Stimulated activated CD4-positive, alpha-beta T cell treated with anti-CD3 and anti-CD28 coated beads, Interleukin-2, amount 100 ng/mL, for 4 hours (primary cell): ENCODE measurements at places on chromosomes 1 and 21.
A peak's percentile ranks its signal among the peaks of the same experiment; 100 is the strongest.

DNA sequence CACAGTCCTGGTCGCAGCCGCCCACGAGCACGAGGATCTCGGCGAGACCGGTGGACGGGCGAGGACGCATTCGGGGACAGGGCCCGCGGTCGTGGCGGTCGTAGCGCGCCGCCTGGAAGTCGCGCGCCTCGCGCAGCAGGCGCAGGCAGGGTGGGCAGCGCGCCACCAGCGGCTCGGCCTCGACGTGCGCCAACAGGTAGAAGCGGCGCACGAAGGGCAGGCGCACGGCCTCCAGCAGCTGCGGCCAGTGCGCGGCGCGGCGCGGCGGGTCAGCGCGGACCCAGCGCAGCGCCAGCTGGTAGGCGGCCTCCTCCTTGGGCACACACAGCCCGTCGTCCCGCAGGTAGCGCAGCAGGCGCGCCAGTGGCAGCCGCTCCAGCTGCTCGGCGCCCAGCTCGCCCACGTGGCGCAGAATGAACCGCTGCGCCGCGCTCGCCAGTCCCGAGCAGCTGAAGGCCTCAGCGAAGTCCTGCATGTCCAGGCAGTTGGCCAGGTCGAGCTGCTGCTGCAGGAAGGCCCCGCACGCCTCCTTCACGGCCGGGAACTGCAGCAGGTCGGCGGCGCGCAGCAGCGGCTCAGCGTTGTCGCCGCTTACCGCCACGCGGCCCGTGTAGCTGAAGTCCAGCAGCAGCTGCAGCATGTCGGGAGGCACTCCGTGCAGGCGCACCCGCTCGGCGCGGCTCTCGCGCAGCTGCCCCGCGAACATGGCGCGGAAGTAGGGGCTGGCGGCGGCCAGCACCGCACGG lies 573 bp downstream of the KLHL21 start:
- DNase-seq: no peak

DNA sequence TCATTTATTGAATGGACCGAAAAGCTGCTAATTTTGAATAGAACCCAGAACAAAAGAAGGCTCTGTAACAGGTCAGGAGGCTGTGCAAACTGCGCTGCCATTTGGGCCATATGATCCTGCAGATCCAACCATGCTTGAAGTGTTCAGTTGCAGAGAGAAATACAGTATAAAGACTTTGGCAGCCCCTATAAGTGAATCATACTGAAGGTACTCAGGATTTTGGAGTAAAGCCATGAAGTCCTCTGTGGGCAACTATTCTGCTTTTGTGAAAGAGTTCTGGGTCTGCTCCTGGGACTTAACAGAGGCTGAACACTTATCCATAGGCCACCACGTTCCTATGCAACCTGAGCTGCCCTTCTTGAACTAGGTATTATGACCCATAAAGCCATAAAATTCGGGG lies 1613.6 kb upstream of the PRMT6 start:
- DNase-seq: no peak

DNA sequence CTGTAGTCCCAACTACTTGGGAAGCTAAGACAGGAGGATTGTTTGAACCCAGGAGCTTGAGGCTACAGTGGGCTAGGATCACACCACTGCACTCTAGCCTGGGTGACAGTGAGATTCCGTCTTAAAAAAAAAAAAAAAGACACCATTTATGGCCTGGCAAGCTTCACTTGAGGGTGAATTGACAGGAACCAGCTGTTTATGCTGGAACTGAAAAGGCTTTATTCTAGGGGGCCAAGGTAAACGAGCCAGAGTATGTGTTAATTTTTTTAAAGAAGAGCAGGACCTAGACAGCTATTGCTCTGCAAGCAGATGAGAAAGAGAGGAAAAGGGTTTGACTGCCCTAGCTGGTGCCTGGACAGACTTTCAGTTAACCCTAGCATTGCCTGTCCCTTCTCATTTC lies 37.0 kb downstream of the S100A6 start:
- DNase-seq: no peak

- no peak for DNase-seq
Measured at GRCh38 chr21:32844653-32845436, 73.3 kb upstream of the PAXBP1 start.

DNA sequence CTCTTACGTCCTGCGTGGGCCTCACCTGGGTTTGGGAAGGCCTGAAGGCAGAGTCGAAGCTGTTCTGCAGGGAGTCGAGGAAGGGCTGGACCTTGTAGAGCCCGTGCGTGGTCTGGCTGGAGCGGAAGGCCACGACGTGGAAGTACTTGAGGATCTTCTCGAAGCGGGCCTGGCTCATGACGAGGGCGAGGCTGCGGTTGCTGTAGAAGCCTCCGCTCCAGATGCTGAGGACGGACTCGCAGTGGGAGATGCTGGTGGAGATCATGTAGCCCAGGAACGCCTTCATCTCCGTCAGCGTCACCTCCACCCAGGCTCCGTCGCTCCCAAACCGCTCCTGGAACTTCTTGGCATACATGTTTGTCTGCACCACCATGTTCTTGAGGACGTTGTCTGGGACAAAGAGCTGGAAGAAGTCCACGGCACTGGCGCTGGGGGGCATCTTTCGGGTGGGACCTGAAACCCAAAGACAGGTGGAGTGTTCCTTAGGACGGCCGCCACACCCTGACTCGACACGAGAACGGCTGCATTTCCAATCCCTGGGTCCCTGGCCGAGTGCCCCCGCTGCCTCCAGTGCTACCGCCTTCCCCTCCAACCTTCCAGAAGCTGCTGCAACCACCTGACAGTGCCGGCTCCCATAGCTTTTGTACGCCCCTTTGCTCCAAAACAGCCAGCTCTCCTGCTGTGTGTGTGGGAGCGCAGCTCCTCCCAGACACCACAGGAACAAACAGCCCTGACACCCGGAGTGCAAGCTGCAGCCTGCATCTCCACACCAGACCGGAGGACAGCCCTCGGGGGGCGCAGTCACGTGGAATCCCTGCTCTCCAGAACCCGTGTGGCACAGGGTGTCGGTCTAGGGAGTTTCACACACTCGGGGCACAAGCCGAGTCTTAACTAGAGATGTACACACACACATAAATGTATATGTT lies 69.0 kb downstream of the PGBD5 start:
- DNase-seq: no peak

DNA sequence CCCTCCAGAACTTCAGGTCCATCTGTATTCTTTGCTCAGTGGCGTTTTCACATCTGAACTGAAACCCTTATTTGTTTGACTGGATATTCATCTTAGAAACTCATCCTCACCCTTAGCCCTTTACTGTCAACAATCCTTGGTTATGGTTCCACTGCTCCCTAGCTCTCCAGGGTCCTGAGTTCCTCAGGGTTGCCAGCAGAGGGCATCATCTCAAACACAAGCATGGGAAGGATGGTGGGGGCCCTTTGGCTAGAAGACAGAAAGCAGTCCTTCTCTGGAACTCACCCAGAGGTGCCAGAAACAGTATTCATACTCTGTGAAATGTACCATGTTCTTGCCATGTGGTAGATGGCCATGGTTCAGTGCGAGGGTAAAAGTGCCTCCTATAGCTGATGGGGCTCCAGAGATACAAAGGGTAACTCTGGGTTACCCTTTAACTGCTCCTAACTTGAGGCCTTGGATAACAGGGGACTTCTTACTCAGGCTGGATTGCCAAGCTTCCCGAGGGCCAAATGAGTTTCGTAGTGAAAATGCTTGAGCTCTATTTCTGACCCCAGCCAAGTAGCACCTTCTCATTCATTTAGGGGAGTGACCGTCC lies 11.3 kb downstream of the NCSTN start:
- DNase-seq: peak; percentile 4
